Thyroid gland (tissue), 4 donors: ENCODE measurements at places on chromosomes 2 and 18. TPM values are rescaled to one million over a fixed set of nuclear protein-coding genes. Genes with fewer than 3 reads are reported as not detected.
A peak's percentile ranks its signal among the peaks of the same experiment; 100 is the strongest.

DNA sequence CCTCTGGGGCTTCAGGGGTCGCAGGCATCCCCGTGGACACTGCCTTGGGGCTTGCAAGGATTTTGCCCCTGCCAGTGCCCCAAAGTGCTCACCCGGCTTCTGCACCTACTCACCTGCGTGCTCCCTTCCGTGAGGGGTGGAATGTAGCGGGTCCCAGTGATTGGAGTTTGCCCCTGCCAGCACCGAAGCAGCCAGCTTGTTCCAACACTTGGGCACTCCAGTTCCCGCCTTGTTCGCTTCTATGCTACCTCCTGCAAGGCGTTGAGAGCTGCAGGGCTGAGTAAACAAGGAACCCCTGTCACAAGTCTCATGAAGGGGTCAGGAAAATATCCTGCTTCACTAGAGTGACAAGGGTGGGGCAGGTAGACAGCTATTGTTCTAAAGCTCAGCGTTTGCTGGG, 631.5 kb downstream of the EPHA4 start:
- DNase-seq = peak; percentile 53

- DNase-seq = no peak
Measured at GRCh38 chr2:191262436-191262835, 17.2 kb downstream of the MYO1B start.

DSG1 gene
- not detected for total RNA-seq

DNA sequence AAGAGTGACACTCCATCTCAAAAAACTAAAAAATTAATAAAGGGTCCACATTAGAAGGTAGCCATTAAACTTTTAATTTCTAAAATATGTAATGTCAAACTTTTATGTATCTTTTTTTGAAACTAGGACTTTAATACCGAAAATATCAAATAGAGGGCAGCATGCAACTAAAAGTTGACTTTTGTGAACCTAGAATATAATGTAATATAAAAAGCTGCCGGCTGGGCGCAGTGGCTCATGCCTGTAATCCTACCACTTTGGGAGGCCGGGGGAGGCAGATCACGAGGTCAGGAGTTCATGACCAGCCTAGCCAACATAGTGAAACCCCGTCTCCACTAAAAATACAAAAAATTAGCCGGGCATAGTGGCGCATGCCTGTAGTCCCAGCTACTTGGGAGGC, 62.8 kb downstream of the INO80D start:
- no peak for DNase-seq

DNA sequence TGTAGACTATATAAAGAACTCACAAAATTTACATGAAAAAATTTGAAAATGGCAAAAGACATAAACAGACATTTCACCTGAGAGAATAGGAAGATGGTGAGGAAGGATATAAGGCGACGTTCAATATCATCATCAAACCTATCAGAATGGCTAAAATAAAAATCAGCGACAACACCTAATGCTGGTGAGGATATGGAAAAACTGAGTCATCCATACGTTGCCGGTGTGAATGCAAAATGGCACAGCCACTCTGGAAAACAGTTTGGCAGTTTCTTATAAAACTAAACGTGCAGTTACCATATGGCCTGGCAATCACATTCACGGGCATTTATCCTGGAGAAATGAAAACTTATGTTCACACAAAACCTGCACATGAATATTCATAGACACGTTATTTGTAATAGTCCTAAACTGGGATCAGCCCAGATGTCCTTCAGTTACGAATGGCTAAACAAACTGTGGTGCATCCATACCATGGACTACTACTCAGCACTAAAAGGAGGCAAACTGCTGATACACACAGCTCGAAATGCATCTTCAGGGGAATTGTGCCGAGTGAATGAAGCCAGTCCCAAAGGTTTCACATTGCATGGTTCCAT, 63.1 kb upstream of the TXNDC2 start:
- no peak for DNase-seq

SLC9A4 gene
- not detected for total RNA-seq

DNA sequence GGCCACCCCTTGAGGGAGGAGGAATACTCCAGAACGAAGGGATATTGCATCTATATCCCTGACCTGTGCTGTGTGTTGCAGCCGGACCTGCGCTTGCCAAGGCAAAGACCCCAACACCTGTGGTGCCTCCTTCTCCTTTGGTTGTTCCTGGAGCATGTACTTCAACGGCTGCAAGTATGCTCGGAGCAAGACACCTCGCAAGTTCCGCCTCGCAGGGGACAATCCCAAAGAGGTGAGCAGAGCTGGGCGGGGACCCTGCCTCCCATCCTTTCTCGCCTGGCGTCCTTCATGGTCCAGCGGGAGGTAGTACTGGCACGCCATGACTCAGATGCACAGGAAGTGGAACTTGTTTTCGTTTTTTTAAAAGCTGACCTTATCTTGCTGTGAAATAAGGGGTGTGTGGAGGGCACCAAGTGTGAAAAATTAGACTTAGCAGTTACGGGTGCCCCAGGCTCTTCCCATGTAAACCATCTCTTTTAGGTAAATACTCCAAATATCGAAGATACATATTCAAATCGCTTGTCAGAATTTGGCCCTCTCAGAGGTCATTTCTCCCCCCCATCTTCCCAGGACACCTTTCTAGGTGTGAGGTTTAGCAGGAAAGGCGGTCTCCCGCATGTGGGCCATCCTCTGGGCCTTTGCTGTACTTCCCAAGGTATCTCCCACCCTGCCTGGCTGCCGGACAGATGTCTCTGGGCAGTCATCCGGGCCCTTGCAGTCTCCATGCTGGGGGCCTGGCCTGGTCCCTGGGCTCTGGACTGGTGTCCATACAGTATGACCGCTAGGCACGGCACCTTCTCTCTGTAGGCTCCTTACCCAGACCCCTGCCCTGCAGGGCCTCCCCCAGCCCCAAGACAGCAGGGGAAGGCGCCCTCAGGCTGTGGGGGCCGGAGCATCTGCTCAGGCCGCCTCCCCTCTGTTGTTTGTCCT, 57.6 kb downstream of the BOLA3 start:
- no peak for DNase-seq

DNA sequence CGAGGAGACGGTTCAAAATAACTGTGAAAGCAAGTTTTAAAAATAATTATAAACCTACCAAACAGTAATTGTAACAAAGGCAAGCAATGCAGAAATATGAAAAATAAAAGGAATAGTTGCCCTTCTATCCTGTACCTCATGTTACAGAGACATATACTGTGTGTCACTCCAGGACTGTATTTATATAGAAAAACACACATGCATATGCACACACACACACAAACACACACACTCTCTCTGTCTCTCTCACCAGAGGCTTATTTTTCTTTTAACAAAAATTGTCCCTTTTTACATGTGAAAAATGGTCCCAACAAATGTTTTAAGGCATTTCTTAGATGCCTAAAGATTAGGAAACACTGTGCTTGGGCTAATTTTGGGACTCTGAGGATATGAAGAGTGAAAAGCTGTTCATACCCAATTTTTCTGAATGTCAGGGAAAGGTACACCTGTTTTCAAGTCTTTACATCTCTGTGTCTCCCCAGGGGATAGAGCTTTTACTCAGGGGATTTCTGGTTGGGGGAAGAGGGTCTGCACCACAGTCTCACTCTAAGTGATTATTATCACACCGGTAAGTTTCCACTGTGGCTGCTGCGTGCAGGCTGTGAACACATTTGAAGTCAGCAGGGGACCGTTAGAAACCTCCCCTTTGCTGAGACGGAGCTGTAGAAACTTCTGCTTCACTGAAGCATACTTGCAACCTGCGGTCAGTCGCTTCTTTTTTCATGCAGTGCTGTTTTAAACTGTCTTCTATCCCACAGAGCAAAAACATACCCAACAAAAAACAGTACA, 51.4 kb upstream of the SPAG16 start:
- DNase-seq = peak; percentile 23

- no peak for DNase-seq
Measured at GRCh38 chr2:226114436-226114835, 685.2 kb downstream of the IRS1 start.

DNA sequence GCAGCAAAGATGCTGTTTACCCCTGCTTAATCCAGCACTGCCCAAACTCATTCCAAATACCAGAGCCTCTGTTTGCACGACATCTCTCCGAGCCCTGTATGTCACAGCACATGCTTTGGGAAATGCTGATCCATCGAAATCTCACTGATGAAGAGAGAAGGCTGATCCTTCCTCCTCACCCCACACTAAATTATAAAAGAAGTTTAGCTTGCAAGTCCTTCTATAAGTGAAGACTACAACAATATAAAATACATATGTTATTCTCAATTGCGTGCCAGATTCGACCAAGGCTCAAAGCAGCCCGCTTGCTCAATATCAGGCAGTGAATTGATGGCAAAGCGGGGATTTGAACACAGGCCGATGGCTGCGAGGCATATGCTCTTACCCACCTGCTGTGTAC, 30.7 kb upstream of the SLC35F6 start:
- no peak for DNase-seq

GRCh38 chr2:176554101-176555048, 285.1 kb downstream of the MTX2 start:
- DNase-seq = peak; percentile 22

DNA sequence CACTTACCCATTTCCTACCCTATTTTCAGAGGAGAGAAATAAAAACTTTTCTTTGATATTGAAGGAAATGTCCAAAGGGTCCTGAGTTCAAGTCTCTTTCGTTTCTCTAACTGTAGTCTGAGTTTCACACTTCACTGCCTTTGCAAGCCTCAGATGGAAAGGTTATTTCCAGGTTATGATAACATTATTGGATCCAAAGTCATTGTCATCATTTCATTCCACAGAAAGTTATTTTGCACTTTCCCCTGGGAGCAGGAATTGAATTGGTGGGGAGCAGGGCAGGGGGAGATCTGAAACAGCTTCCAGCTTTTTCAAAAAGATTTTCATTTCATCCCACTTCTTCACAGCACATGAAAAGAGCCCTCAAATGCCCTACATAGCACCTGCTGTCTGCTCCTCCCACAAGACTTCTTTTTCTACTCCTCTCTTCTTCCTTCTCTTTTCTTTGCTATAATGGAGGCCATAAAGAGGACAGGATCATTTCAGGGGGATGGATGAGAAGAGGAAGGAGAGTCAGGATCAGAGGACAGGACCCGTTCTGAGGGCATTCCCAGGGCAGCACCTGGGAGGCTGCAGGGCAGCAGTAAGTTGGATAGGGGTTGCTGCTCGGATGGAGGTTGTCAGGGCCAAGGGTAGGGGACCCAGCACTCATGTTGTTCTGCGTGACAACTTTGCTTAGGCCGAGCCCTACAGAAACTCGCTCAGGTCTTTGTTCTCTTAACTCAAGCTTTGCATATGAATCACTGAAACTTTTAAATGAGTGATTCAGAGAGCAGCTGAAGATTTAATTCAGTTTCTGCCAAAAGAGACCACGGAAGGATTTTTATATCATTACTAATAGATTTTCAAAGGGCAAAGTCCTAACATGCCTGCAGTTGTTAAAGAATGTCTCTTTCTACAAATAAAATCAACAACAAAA, 11.4 kb upstream of the GALNT5 start:
- no peak for DNase-seq
